Stimulated activated CD8-positive, alpha-beta memory T cell treated with anti-CD3 and anti-CD28 coated beads, Interleukin-15, amount 100 ng/mL, for 48 hours (primary cell): ENCODE measurements at places on chromosomes 5 and 9.
A peak's percentile ranks its signal among the peaks of the same experiment; 100 is the strongest.

DNA sequence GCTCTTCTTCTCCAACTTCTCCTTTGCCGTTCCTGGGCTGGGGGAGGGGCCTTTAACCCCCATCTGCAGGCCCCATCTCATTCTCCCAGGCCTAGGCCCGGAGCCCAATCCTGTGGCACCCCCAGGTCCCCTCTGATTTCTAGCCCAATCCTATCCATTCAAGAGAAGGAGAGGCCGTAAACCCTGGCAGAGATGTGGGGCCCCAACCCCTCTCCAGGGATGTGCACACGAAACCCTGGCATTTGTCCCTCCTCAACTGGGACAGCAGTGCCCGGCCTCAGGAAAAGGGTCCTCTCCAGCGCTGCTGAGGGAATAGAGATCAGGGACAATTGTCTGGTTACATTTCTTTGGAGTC, 24.2 kb upstream of the ADAMTS2 start:
- no peak for DNase-seq

DNA sequence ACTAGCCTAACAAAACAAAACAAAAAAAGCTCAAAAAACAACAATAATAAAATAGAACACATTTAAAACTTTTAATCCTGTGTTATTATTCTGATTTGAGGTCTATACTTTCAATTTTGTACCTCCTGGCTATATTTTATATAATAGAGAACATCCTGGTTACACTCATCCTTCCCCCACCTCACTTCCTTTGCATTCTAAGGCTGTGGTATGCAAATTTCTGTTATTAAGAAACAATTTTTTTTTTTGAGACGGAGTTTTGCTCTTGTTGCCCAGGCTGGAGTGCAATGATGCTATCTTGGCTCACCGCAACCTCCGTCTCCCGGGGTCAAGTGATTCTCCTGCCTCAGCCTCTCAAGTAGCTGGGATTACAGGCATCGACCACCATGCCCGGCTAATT, 3.1 kb upstream of the RPL37 start:
- DNase-seq: no peak

- no peak for DNase-seq
Measured at GRCh38 chr5:180001136-180001535, 70.4 kb downstream of the RNF130 start.

- no peak for DNase-seq
Measured at GRCh38 chr5:148858106-148858505, 31.7 kb downstream of the ADRB2 start.

GRCh38 chr9:133693116-133693515, 45.0 kb downstream of the SARDH start:
- no peak for DNase-seq

DNA sequence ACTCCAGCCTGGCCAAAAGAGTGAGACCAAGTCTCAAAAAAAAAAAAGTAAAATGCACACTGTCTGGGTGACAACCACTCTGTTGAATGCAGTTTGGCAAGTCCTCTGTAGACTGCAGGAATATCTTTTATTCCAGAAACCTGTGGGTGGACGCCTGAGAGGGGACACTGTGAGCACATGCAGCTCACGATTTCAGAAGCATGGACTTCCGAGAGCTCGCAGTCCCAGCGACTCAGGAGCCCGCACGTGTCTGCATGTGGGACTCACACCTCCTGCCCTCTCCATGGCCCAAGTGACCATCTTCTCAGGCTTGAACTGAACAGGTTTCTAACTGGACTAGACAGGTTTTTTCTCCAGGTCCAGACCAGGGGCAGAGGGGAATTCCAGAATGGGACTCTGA, 388.6 kb upstream of the IRX2 start:
- DNase-seq: no peak

DNA sequence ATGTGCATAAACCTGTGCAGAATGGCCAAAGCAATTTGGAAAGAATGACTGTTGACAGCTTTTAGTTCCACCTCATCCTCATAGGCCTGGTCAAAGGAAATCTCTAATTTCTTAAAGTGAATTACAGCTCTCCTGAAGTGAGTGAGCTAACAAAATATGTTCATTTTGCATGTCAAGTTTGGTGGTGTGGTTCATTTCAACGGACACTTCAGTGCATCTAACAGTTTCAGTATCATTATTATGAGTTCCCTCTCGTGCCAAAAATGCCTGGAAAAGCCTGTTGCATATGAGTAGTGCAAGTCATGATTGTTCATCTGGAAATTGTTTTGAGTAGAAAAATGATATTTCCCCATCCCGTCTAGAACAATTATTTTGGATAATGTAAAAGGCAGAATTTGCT, 53.2 kb upstream of the HMHB1 start:
- DNase-seq: no peak

- DNase-seq: no peak
Measured at GRCh38 chr5:132060501-132061161, at the start of gene IL3. IL3 (plus strand) TSS chr5:132060655; CDS start chr5:132060707, 52 bp downstream.

DNA sequence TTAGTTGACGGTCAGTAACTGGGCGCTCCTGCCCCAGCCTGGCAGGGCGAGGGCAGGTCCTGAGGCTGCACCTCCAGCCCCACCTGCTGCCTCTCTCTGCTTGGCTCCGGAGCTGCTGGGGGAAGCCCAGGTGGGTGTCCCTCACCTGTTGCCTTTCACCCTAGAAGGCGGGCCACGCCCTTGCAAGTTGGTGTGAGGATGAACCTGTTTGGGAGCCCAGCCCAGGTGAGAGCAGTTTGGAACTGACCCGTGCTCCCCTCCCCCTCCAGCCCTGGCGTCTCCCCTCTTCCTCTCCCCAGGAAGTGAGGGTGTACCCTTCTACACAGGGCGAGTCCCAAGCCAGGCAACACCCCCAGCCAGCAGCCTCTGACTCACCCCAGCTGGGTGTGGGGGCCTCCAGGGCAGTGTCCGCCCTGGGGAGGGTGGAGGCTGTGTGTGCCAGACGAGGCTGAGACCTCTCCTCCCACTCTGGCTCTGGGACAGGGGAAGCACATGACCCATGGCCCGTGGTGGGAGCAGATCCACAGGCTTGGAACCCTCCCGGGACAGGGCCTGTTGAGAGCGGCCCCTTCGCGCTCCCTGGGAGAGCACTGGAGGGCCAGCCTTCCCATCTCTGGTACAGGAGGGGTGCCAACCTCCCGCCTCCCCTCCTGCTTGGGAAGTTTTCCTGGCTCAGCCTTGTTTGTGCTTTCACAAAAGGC, 10.4 kb downstream of the LRRC8A start:
- DNase-seq: no peak

DNA sequence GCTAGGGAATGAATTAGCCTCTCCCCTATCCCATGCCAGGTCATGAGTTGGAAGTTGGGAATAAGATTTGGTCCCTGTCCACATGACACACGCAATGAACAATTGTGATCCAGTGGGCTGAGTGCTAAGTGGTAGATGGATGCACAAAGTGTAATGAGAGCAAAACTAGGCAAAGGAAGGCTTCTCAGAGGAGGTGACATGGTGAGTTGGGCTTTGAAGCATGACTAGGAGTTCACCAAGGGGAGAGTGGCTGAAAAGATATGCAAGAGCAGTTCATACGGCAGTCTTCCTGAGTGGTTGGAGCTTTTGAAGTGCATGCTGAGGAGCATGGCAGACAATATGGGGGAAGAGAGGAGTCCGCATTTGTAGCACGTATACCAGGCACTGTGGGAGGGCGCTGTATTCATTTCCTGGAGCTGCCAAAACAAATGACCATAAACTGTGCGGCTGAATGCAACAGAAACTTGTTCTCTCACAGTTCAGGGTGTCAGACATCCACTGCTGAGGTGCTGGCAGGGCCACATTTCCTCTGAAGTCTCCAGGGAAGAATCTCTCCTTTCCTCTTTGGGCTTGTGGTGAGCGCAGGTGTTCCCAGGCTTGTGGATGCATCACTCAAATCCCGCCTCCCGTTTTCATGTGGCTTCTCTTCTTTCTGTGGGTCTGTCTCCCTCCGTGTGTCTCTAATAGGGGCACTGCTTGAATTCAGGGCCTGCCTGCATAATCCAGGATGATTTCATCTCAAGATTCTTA, 49.5 kb downstream of the NSG2 start:
- DNase-seq: no peak

DNA sequence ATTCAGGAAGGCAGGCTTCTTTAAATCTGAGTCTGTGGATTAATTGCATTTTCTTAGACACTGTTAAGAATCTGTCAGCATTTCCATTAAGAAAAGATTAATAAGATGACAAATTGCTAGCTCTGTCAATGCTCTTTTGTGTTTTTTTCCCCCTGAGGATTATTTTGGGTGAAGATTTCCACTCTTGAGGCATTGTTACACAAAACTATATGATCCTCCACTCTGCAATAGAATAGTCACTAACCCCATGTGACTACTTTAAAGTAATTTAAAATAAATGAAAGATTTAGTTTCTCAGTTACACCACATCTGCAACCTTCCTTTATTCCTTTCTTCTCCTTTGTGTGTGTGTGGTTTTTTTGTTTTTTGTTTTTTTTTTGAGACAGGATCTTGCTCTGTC, 82.0 kb downstream of the ACER2 start:
- DNase-seq: no peak

DNA sequence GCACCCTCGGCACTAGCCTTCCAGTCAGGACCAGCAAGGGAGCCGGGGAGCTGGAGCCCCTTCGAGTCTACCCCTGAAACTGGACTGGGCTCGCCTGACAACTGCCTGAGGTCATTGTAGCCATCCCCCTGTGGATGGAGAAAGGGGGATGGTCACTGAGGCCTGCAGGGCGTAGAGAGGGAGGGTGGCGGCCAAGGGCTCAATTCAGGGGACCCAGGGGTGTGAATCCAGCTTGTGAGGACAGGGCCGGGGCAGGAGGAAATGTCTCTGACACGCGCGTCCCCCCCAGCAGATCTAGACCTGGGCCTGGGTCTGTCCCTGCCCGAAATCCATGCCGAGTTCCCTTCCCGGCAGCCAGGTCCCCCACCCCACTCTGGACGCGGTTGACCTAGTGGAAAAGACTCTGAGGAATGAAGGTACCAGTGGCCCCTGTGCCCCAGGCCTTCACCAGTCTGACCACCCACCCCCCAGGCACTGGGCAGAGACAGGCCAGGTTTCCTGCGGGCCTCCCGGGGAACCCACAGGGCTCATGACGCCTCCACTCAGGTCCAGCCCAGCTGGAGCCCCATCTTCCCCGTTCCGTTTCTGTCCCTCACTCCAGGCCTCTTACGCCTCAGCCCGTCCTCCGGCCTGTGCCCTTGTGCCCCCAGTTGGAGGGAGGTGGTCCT, 805 bp downstream of the SLC34A3 start:
- DNase-seq: no peak

GRCh38 chr9:38287420-38287985, 105.0 kb upstream of the ALDH1B1 start:
- DNase-seq: no peak

- no peak for DNase-seq
Measured at GRCh38 chr5:107513337-107514085, 157.2 kb downstream of the EFNA5 start.

DNA sequence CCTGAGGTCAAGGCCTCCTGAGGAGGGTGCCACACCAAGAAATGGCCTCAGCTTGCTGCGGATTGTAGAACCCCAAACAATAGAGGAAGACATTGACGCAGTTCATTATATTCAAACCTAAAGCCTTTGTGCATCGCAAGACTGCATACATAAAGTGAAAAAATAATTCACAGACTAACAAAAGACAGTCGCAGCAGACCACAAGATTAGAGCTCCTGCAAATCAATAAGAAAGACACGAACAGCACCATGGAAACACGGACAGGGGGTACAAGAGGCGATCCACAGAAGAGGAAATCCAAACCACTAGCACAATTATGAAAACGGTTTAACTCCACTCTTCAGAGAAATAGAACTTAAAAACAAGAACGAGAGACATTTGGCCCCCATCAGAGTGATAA, 10.0 kb upstream of the TCOF1 start:
- DNase-seq: no peak

GRCh38 chr9:14471041-14471440, 157.1 kb upstream of the NFIB start:
- DNase-seq: no peak

GRCh38 chr5:158058208-158059120, 199.5 kb upstream of the CLINT1 start:
- no peak for DNase-seq

- DNase-seq: no peak
Measured at GRCh38 chr5:174726916-174727793, 2.8 kb downstream of the MSX2 start.

- no peak for DNase-seq
Measured at GRCh38 chr9:4346131-4346530, 46.3 kb upstream of the GLIS3 start.

DNA sequence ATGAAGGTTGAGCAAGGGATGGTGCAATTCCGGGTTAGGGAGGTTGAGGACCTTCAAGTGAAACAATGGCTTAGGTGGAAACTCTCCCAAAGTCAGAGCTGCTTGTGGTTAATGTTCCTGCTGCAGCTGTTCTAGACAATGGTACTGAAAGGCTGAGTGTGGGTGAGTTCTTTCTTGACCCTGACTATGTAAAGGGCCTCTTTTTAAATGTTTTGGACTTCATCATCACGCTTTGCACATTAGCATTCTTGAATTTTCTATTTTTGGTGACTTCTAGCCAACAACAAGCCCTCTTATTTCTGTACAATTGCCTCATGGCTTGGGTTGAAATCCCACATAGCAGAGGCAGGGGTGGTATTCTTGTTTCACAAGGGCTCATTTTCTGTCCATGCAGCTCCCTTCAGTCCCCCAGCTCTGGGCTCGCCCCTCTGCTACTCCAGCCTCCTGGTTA, 136.3 kb upstream of the ANKRD55 start:
- no peak for DNase-seq

- DNase-seq: no peak
Measured at GRCh38 chr5:132663771-132664695, 6.1 kb downstream of the IL13 start.

GRCh38 chr9:83379045-83379444, 159.2 kb downstream of the FRMD3 start:
- no peak for DNase-seq

- DNase-seq: no peak
Measured at GRCh38 chr9:83355729-83356151, 182.5 kb downstream of the FRMD3 start.

- no peak for DNase-seq
Measured at GRCh38 chr5:24643156-24643555, 1.6 kb downstream of the CDH10 start.

- no peak for DNase-seq
Measured at GRCh38 chr5:181121675-181122561, 9.1 kb downstream of the OR2V1 start.

- no peak for DNase-seq
Measured at GRCh38 chr5:139639619-139640380, 8.3 kb upstream of the CXXC5 start.

DNA sequence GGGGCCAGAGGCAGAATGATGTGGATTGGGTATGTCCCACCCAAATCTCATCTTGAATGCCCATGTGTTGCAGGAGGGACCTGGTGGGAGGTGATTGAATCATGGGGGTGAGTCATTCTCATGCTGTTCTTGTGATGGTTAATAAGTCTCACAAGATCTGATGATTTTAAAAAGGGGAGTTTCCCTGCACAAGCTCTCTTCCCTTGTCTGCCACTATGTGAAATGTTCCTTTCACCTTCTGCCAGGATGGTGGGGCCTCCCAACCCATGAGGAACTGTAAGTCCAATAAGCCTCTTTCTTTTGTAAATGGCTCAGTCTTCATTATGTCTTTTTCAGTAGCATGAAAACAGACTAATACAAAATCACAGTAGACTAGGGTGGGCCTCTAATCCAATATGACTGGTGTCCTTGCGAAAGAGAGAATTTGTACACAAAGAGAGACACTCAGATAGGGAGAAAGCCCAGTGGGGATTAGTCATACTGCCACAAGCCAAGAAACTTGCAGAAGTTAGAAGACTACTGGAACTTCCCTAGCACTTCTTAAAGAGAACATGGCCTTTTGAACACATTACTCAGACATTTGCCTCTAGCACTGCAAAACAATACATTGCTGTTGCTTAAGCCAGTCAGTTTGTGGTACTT, 68.4 kb downstream of the ANXA1 start:
- DNase-seq: peak; percentile 41

GRCh38 chr5:83715236-83716065, 5.2 kb downstream of the HAPLN1 start:
- DNase-seq: no peak
